EL (cell line): ENCODE measurements at places on chromosomes 2 and 18.
A peak's percentile ranks its signal among the peaks of the same experiment; 100 is the strongest.

- DNase-seq = peak; percentile 61
These were observed 43.6 kb downstream of the QPCT start for GRCh38 chr2:37388074-37388473.

GRCh38 chr18:42064109-42064508 lies 109.1 kb downstream of the PIK3C3 start:
- DNase-seq = peak; percentile 31

DNA sequence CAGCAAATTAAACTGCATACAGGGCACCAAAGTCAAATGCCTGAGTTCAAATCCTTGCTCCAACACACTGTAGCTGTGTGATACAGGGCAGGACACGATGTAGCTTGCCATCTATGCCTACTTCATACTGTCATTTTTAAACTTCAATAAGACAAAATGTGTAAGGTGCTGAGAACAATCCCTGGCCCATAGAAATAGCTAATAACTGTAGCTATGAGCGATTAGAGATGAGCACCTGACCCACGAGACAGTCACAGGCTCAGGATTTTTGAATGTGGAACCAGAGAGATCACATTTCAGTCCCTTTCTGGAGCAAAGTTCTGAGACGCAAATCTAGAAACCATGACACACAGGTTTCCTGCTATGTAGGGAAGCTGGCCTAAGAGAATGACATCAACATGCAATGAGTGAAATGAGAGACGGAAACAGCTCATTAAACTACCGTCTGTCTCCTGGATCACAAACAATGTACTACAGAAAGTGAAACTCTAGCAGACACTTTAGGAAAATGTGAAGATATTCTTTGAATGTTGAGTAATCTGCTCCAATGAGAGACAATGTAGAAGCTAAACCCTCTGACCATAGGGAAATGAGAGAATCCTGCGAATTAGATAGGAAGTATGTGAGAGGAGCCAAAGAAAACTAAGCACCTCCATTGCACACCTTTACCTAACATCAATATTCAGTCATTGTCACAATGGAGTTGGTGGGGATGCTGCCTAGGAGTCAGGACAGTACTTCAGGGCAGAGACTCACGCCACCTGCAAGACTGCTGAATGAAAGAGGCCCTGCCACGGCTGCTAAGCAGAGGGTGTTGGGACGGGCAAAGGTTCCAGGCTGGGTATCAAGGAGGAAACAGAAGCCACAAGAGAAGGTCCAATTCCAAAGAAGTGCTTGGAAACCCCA lies 25.5 kb downstream of the B4GALT6 start:
- no peak for DNase-seq

- no peak for DNase-seq
These were observed 62.7 kb downstream of the CCDC148 start for GRCh38 chr2:158393886-158394285.

GRCh38 chr2:118265873-118266455 lies 177.7 kb downstream of the INSIG2 start:
- no peak for DNase-seq
